ENCODE measurements at places on chromosomes 1 and 21. TPM values are rescaled to one million over a fixed set of nuclear protein-coding genes. Genes with fewer than 3 reads are reported as not detected.

DNA sequence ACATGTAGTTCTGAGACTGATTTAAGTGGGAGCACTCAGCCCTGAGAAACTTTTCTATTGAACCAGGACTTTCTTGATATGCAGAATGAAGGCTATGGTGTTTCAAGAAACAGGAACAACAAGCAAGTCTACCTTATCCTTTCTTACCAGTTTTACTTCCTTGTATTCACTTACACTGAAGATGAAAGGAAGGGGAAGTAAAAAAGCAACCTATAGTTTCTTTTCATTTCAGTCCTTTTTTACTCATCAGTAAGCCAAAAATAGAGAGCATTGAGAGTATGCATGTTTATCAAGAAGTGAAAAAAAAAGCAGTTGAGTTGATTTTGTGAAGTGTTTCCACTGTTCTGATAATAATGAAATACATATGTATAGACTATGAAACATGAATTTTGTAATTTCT, 1010.3 kb downstream of the AMY1C start:
- DNase-seq = no peak

- no peak for DNase-seq
Measured at GRCh38 chr1:27469334-27469733, 20.6 kb downstream of the WASF2 start.

DNA sequence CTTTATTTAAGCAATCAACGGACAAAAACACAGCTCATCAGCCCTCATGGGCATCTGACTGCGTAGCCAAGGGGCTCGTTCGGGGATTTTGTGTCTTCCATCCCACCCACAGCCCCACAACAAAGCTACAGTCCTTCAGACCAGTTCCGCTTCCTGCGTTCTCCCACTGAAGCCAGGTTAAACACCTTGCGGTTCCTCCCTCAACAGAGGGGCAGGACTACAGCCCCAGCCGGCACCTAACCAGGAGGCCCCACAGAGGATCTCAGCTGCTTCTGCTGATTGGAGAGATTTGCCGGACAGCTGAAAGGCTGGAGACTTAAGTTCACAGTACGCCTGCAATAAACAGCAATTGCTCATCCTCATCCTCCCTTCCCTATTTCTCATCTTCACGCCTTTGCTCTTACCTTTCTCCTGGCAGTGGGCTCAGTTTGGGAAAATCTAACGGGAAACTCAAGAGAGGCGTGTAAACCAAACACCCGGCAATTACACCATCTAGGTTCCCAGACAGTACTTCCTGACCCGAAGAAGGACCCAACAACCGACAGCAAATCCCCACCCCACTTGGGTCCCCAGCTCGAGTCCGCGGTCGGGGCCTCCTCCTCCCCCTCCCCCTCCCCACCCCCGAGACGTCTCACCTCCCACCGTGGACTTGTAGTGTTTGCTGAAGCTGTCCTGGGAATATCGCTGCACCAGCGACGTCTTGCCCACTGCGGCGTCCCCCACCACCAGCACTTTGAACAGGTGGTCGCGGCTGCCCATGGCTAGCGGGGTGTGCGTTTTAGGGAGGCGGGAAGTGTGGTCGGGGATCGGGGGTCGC, 876 bp downstream of the RAB29 start:
- no peak for DNase-seq

GRCh38 chr1:54408147-54409066, 2.2 kb upstream of the SSBP3 start:
- DNase-seq = no peak

DNA sequence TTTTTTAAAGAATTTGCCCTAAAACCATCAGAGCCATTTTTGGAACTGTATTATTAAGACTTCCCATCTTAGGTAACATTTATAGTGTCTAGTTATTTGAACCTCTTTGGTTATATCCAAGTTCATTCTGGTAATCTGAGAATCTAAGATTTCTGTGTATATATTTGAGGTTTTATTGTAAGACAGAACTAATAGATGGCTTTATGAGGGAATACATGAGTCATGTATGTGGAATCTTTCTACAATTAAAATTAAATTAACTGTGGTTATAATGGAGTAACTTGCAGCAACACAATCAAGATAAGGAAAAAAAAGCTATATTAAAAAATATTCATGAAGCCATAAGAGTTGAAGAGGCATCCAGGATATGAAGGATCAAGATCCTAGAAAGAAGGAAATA, 92.1 kb downstream of the UBE2U start:
- DNase-seq = no peak

The PLOD1 gene
- 72.6 TPM for total RNA-seq

GRCh38 chr1:180542113-180542837, 16.5 kb upstream of the OVAAL start:
- DNase-seq = no peak

DNA sequence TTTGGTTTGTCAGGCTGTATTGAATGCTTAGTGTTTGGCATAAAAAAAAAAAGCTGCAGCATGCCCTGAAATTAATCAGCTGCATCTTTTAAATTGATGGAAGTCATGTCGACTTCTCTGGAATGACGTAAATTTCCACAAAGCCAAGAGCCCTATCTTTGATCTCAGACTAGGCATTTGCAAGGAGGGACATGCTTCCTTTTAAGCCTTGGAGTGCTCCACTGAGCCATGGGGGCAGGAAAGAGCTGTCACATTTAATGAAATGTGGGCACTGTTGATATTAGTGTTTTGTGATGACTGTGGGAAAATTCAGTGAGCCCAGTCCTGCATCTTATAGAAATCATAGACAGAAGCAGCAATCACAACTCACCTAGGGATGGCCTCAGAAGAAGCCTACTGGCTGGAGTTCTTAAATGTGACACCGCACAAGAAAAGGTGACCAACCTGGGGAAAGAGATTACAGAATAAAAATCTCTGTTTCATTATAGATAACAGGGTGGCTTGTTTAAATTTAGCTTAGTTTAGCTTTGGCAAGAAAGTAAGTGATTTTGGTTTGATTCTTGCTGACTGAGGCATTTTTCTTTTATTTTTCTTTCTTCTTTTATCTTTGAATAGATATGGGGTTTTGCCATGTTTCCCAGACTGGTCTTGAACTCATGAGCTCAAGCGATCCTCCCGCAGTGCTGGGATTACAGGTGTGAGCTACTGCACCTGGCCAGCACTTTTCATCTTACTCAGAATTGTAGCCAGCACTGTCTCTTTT, 188.2 kb downstream of the HHAT start:
- DNase-seq = no peak

- no peak for DNase-seq
Measured at GRCh38 chr1:150553392-150554085, 4.3 kb downstream of the ADAMTSL4 start.

GRCh38 chr1:97348599-97349265, 572.1 kb downstream of the DPYD start:
- DNase-seq = no peak

- DNase-seq = no peak
Measured at GRCh38 chr1:23475134-23475628, 8.8 kb downstream of the ASAP3 start.

GRCh38 chr1:57831624-57832023, 407.8 kb upstream of the DAB1 start:
- no peak for DNase-seq

DNA sequence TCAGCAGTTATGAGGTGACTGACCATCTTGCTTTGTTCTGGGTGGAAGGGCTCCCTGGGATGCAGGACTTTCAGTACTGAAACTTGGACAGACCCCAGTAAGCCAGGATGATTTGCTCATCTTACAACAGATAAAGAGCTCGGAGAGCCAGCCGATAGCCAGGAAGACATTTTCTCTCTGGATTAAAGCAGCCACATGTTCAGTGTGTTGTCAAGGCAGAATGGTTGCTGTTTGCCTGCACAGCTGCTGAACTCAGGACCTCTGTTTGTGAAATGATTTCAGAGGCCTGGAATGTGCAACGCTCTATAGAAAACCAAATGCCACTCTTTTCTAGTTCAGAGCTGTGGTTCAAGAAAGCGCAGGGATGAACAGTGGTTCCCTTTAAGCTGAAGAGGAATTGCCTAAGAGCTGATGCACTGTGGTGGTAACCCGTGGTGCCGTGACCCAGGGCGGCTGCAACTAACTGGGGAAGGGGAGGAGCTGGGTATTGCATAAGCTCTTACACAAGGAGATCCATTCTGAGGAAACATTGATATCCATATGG, 40.7 kb downstream of the CASQ2 start:
- peak; percentile 94 for DNase-seq

DNA sequence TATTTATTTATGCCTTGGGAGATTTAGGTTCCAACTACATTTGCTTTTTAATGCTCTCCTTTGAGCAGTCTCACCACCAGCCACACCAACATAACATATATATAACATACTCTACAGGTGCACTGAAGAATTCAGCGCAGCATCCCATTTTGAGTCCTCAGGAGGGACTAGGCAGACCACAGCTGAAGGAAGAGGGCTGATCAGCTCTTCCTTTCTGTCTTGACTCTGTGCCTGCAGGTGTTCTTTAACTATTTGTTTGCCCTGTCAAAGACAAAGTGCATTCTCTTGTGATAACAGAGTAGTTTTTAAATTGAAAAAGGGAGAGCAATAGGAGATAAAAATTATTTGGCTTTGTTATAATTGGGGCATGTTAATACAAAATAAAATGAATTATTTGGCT, 17.0 kb downstream of the HIPK1 start:
- DNase-seq = no peak

GRCh38 chr1:232969799-232970198, 19.4 kb downstream of the NTPCR start:
- no peak for DNase-seq

GRCh38 chr1:112710586-112710985, 3.7 kb upstream of the RHOC start:
- DNase-seq = no peak

DNA sequence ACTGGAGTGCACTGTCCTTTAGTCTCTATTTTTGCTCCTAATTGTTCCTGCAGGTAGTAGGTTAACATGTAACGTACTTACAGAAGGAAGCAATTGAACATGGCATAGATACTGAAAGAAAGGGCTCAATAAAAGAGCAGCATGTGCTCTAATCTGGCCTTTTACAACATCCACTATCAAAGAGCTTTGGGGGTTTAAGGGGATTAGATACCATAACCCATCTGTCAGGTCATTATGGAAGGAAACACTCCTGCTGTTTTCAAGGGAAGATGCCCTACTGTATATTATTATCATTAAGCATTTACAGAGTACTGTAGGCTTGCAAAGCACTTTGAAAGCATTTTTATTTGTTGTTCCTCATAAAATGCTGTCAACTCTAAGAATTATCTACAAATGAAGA, 152.8 kb downstream of the TTLL7 start:
- DNase-seq = no peak

DNA sequence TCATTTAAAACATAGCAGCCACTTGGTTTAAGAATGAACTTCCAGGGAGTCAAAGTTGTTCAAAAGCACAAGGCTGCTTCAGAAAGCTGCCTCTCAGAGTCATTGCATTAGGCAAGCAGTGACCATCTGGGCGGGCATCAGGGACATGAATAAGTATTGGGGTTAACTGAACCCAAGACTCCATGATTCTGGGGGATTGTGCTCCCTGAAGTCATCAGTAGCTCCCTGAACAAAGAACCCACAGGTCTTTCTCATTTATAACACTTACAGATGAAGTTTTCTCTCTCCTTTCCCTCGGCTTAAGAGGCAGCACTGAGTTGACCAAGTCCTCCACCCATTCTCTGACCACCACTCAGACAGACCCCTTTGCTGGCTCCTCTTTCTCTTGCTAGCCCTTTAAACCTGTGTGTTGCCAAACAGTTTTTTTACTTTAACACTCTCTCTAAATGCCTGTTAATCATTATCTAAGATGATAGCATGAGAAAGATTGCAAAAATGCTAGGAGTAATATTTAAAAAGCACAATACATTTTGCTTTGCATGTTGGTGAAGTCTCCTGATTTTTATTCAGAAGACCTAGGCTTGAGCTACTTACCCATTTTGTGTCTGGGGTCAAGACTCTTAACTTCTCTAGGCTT, 77.0 kb upstream of the ARHGAP29 start:
- DNase-seq = no peak

DNA sequence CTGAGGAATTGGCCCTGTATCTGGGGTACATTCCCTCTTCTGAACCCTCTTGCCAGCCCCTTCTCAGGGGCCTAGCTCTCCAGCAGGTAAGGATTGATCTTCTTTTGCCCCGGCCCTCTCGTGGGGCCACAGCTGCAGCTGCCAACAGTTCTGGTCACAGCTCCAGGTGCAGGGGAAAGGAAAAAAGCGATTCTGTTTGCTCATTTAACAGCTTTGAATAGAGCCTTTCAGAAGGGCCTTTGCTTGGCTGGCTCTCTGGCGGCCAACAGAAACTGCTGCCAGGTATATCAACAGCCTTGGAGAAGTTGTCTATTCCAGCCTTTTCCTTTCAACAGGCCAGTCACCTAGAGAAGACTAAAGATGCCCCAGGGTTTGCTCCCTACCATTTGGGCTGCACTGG, 16.1 kb upstream of the FMOD start:
- no peak for DNase-seq

DNA sequence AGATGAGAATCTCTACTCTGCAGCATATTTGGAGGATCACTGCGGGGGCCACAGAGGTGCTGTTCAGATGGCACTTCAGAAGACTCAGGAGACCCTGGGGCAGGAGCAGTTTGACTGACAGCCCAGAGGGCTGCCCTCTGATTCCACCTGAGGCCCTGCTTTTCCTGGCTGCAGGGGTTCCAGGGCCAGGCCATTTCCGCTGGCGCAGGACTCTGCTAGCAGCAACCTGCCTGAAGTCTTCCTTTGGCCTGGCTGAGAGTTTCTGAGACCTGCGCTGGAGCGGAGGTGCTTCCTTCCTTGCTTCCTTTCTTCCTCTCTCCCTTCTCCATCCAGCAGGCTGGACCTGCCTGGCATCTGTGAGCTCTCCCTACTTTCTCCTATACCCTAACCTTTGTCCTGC, 11.8 kb downstream of the PCSK9 start:
- DNase-seq = no peak

GRCh38 chr1:226134170-226135058, 52.1 kb downstream of the ACBD3 start:
- no peak for DNase-seq

DNA sequence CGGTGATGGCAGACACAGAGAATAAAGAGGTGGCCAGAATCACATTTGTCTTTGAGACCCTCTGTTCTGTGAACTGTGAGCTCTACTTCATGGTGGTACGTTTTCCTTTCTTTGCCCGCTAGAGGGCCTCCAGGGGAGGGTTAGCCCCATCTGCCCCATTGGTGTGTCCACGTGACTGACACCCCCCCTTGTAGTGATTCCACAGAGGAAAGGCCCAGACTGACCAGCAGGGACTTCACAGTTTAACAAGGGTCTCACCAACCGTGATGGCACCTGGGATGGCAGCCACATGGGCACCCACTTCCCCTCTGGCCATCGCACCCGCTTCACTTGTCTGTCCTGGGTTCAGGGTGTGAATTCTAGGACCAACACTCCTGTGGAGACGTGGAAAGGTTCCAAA, 22.3 kb upstream of the SARS1 start:
- no peak for DNase-seq

DNA sequence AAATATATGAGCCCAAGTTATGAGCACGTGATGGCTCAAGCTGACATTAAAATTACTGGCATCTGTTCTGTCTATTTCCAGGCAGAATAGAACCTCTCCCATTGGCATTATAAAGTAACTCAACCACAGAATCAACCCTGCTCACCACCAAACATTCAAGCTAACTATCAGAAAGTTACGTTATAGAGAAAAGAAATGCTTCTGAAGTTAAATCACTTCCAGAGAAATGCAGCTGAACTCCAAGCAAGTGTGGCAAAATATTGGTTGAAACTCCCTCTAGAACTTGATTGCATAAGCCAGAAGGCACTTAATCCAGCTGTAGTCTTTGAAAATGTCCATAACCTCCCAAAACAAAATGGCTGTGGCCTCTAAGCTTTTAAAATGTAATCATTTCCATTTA, 36.2 kb upstream of the UBE2U start:
- DNase-seq = no peak

Measured in skin of body (tissue), 3 donors.